ENCODE measurements at places on chromosomes 12 and 14.

- DNase-seq, result no peak
Measured at GRCh38 chr12:124105546-124105945, 132.5 kb downstream of the ZNF664 start.

DNA sequence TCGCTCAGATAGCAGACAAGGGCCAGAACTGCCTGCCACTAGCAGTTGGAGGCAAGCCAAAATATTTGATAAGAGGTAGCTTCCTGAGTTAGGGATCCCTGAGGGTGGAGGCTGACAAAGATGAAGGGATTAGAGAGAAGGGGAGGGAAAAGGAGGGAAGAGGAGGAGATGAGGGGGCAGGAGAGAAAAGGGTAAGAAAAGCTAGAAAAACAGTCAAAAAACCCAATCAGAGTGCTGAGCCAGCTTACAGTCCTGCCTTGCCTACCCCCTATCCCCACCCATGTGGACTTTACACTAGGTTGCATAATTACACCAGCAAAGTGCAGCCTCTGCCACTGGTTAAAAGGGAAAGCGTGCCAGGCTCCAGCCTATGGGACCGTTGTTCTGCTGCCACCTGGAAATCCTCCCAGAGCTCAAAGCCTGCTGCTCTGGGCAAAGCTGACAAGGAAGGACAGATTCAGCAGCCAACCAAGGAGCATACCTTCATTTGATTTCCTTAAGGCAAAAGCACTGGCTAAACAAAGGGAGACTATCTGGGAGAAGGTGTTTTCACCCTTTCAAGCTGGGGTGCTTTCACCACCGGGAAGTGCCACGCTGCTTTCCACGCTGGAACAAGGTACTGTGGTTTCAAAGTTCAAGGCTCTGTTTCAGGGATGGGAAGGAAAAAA, 3.8 kb upstream of the NUMB start:
- no peak for DNase-seq

DNA sequence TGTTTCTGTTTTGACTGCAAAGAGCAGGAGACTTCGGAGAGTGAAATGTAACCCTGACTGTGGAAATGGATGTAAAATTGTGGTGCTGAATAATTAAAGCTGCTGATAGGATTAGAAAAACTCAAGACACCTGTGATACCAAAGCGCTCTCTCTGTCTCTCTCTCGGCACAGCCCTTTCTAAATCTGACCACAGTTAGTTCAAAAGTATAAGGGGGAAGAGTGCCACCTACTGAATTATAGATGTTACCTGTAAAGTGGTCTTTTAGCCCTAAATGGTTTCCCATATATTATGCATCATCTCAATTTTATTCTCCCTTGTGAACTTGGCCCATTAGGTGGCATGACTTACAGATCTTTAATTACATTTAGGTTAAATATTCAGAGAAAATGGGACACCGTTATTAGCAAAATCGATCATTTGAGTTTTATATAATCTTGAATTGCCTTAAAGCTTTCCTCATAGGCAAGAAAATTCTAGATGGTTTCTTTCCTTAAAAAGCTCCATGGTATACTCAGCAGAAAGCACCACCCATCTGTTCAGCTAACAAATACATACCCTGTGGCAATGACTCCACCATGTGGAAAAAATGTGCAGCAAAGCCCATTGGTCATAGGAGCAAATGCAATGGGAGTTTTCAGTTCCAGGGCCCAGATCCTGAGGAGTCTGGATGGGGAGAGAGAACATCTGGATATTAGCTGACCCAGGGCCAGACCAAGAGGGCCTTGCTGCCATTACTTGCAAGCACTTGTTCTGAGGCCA, 18.1 kb downstream of the RFC5 start:
- no peak for DNase-seq

GRCh38 chr14:51071857-51072256, 23.0 kb downstream of the TRIM9 start:
- no peak for DNase-seq

DNA sequence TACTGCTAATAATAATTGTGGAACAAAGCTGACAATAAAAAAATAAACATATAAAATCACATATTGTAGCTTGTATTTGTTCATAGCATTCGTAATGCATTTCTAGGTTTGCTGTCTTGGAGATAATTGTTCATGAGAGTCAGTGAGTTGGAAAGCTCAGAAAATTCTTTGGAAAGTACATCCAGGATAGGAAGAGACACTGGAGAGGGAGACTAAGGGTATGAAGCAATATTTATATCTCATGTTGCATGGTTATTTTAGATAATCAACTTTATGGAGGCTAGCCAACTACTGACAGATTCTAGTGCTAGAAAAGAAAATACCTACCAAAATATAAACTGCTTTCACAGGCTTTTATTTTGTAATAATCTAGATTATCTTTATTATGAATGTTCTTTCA, 1095.2 kb downstream of the FSCB start:
- no peak for DNase-seq

- DNase-seq, result no peak
Measured at GRCh38 chr12:124667506-124668326, 100.3 kb upstream of the NCOR2 start.

GRCh38 chr12:118312578-118312977, 60.1 kb downstream of the TAOK3 start:
- peak; percentile 34 for DNase-seq
